KBM-7 (cell line): ENCODE measurements at places on chromosomes 12 and 14.

DNA sequence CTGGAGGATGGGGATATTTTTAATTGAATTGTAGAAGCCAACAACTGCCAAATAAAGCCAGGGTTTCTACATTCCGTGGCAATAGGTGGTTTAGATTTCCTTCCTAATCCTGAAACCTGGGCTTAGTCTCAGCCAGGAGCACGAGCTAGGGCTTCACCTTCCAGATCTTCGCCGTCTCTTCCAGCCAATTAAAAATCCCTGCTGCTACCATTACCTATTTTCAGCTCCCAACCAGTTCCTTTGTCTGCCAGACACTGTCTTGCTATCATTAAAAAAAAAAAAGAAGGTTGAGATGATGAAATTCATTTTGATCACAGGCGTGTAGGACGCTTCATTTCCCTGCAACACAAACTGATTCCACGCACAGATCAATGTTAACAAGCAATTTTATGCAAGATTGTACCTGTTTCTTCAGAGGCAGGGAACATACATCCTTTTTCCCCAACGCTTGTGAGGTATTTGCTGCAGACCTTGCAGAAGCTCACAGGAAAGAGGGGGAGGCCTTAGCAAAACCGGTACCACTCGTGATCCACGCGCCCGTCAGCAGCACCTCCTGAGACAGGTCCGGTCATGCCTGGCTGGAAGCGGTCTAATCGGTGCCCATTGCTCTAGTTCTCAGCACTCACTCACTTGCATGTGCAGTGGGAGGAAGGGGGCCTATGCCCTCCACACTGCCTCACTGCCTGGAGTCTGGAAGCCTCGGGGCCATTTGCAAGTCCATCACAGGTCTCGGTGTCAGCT, 65.1 kb downstream of the SLC6A12 start:
- DNase-seq: no peak

DNA sequence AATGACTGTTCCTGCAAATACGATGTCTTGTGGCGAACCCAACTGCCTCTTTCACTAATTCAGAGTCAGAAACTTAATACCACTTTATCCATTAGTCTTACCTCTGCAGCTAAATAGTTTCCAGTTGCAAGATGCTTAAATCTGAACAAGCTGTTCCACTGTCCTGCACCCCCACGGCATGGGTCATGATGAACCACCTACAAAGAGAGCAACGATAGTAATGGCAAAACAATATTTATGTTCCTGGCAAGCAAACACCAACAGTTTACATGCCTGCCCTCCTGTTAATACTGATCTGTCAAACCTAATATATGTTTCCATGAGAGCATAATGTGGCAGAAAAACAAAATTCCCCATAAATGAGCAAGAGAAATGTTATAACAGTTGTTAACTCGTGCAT, 121.9 kb downstream of the ITPR2 start:
- no peak for DNase-seq

GRCh38 chr14:70917633-70918032, 10.4 kb downstream of the PCNX1 start:
- DNase-seq: no peak

DNA sequence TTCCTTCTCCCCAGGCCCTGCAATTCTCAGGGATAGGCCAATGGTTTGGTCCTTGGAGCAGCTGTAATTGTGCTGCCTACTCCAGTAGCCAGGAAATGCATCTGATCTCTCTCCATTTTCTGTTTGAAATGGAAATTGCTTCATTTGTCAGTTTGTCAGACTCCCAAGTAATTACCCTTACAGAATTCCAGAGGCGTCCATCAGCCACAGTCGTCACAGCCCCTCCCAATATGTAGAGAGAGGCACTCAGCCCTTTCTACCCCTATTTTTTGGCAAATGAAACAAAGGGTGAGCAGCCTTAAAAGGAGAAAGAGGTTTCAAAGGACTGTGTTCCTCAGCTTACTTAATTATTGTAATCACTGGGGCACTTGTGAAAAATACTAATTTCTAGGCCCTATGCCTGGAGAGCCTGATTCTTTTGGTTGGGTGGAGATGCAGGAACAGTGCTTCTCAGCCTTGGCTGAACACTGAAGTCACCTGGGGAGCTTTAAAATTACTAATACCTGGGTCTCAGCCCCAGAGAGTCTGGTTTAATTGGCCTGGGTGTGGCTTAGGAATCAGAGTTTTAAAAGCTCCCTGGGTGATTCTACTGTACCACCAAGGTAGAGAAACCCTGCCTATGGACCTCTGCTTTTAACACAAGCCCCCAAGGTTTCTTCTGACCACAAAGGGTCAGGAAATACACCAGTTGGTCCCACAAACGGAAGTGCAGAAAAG, 190.0 kb downstream of the EMP1 start:
- DNase-seq: no peak

- DNase-seq: no peak
These were observed 29.9 kb downstream of the BTBD7 start for GRCh38 chr14:93302688-93303581.

GRCh38 chr14:92783813-92784431, 10.2 kb upstream of the GOLGA5 start:
- DNase-seq: peak; percentile 86

- DNase-seq: no peak
These were observed 167.4 kb upstream of the RGS6 start for GRCh38 chr14:71764701-71765382.

GRCh38 chr12:75583355-75583754, 71.9 kb upstream of the KRR1 start:
- no peak for DNase-seq
